ENCODE measurements at places on chromosomes 5 and 9.

DNA sequence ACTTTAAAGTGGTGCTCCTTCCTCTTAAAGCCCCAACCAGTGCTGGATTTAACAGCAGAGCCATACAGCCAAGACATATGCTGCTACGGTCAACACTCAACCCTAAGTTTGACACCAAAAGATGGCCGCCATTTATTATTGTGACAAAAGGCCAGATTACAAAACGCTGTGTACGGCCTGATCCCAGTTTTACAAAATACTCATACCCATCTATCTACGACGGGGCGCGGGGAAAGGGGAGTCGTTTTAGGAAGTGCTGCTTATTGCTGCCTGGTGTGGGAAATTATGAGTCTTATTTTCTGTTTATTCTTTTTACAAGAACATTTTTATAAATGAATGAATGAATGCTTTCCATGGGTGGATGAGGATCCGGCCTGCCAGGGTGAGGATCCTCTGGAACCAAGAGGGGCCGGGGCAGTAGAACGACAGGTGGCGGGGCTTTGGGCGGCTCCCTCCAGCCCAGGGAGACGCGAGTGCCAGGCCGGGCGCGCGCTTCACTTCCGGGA is 457 bp upstream of the IDNK start:
- DNase-seq = no peak

DNA sequence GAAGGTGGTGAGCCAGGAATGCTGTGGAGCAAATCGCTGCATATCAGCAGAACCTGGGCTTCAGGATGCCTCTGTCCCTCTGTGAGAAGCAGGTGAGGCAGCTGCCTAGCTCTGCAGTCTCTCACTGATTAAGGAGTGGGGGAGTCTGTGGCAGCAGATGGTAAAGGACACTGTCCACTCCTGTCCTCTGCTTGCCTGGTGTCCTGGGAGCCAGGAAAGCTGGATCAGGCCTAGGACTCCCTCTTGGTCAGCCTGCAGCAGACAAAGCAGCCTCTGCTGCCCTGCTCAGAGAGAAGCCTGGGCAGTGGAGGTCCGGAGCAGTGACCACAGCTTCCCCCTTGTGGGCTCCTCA is 214.7 kb downstream of the HSPA4 start:
- no peak for DNase-seq

GRCh38 chr5:64865662-64866061 is 96.9 kb downstream of the CWC27 start:
- DNase-seq = no peak

GRCh38 chr5:81855591-81855990 is 104.7 kb upstream of the SSBP2 start:
- no peak for DNase-seq

DNA sequence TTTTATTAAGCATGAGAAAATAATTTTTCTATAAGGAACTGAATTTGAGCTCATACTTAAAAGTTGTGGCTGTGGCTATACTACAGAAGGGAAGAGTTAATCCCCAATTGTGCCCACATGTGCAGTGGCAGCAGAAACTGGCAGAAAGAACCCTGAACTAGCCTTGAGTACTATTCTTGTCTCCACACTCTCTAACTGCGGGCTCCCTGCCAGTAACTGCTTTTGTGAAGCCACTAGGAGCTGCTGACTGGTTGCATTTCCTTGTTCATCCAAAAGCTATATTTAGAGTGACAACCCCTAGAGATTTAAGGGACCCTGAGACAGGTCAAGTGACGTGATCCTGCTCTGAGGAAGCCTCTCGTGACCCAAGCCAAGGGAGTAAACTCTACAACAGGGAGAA is 238.6 kb downstream of the ELAVL2 start:
- no peak for DNase-seq

DNA sequence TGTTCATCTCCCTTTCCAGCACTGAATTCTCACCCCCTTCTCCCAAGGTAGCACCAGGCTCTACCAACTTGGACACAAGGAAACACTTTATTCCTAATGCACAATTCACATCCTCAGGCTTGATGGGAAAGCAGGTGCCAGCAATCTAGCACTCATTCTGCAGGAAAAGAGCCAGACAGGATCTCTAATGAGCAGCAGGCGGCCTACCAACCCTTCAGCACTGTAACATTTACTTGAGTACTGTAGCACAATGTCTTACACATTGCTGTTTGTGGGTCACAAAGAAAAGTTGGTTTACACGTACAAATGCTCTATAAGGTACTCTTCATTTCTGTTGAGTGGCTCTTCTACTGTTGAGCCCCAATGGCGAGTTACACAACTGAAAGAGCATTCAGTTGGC is 254.4 kb downstream of the MLLT3 start:
- no peak for DNase-seq

DNA sequence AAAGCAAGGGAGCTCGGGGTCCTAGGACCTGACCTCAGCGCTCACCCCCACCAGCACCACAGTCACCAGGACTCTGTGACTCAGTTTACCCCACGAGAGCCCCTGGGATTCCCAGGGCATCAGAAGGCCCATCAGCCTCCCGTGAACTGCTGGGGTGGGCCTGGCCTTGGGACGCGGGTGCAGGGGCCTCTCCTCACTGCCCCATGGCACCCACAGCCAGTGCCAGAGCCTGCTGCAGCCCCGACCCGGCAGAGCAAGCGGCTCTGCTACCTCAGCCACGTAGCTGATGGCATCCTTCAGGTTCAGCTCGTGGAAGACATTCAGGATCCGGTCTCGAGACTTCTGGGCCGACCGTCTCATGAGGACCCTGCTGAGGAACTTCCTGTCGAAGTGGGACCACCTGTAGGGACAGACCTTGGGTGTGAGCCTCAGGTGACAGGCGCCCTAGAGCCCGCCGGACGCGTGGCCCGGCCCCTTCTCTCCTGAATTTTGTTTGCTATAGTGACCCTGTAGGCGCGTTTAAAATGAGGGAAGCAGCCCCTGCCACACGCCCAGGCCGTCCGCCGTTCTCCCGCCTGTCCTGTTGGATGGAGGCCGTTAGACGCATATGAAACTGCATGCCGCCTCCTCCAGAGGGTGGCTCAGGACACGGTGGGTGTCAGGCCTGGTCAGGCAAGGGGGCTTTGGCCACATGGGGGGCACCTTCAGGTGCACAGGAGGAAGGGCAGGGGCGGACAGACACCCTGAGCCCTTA is 36.8 kb downstream of the EXOC3 start:
- no peak for DNase-seq

GRCh38 chr5:151202381-151203139 is 21.3 kb downstream of the CCDC69 start:
- DNase-seq = no peak

GRCh38 chr5:94613583-94613982 is 4.8 kb downstream of the KIAA0825 start:
- DNase-seq = no peak

DNA sequence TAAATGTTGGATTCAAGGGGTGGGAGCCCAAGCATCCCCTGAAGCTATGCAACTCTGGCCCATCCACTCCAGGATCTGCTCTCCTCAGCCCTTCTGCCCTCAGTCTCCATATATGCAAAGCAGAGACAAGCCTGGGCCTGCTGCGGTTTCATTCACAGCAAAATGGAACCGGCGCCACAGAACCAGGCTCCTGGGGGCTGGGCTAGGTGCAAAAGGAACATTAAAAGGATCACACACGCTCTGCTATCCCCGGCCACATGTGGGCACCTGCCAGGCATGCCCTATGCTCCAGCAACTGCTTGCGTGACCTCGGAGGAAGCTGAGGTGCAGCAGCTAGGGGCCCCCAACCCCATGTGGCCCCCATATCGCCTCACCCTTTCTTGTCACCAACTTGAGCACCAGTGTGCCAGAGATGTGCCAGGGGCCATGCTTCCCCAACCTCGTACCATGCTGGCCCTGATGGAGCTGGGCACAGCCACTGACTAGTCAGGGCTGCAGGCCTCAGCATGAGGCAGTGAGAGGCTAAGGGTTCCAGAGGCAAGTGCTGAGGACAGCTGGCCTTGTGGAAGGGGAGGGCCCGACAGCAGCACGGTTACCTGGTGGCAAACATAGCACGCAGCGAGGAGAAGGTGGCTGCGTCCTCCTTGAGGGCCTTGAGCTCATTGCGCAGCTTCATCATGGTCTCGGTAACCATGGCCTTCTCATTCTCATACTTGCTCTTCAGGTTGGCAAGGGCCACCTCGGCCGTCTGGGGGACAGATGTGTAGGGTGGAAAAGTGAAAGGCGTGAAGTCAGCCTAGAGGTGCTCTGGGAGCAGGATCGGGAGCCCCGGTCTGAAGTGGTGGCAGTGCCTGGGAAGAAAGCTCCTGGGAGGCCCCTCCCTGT is 47.2 kb downstream of the BICD2 start:
- DNase-seq = no peak

DNA sequence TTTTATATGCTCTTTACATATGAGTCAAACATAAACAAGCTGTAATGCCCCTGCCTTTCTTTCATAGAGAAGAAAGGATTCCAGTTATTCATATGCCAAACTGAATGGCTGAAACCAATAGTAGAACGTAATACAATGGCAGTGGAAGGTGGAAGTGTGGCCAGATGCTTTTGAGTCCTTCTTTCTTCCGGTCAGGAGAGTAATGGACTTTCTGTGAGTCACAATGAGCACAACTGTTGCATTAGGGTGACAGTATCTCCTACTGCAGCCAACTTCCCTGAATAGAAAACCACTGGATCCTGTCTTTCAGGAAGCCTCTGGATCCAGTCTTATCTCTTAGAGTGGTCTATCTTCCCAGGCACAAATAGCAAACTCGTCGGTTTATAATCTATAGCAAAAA is 855.2 kb downstream of the MAT2B start:
- no peak for DNase-seq

GRCh38 chr5:32320576-32320975 is 7.8 kb upstream of the MTMR12 start:
- DNase-seq = no peak

- no peak for DNase-seq
Observed at GRCh38 chr9:85156652-85157051, 487.1 kb downstream of the NTRK2 start.

DNA sequence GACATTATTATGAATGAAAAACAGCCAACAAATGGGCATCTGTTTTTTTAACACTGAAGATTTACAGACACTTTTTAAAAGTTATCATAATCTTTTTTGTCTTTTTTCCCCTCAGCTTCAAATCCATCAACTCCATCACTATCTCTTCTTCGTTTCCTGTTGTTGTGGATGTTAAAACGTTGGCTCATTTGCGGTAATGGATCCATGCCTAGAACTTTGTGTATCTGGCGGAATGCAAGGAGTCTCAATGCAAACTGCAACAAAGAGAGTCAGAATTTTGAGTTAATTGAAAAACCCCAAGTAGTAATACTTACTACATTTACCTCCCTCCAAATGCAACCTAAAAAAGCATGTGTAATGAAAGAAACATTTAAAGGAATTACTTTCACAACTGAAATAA is 42.9 kb upstream of the MTMR12 start:
- DNase-seq = no peak

DNA sequence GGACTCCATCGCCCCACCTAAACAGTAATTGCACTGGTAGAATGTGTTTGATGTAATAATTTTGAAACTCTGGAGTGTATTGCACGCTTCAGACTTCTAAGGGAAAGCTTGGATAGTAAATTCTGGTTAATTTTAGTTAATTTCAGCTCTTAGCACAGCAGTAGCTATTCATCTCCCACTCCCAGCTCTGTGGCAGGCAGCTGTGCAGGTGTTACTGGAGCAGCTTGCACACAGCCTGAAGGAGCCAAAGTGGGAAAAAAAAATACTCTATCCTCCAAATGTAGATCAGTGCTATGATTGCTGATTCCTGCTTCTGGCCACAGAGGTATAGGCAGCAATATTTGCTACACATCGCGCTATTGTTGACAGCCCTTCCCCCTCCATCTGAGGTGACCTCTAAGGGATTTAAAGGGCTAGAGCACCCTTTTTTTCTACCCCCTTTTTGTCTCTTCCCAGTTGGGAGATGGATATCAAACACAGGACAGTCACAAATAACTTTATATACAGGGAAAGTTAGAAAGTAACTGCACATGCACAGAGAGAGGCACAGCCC is 97.4 kb downstream of the KCTD16 start:
- no peak for DNase-seq

- DNase-seq = no peak
Observed at GRCh38 chr9:99127356-99128132, 22.6 kb downstream of the TGFBR1 start.

DNA sequence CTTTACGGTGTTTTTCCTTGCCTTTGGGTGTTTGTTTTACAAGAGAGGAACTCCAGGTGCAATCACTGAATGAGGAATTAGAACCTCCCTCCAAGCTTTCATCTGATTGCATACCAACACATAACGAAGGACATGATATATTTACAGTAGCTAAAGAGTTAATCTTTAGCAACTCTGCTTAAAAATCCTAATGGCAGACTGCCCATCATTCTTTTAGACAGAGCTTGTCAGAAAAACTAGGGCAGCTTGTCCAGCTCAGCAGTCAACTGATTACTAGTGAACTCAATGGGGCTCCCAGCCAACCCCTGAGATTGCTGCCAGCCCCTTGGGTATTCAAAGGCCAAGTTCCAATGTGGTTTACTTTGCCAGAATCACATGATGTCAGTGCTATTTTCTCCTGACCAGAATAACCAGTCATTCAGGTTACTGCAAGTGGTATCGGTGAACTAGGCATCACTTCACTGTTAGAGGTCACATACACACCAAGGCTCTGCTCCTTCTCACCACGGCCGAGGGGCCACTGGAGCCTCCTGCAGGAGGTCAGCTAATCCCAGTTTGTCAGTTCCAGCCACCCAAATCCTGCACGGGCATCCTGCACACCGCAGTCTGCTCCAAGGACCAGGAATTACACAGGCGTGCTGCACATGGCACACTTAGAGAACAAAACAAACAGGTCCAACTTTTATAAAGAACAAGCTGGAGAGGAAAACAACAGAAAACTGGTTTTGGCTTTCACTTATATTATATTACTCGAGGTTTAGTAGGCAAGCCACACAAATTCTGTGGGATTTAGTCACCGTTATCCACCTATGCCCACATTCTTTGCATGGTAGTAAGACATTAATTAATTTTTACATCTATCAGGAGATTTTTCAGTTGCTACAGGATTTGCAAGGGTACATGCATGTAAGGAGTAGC is 62.5 kb downstream of the NFIB start:
- DNase-seq = no peak

DNA sequence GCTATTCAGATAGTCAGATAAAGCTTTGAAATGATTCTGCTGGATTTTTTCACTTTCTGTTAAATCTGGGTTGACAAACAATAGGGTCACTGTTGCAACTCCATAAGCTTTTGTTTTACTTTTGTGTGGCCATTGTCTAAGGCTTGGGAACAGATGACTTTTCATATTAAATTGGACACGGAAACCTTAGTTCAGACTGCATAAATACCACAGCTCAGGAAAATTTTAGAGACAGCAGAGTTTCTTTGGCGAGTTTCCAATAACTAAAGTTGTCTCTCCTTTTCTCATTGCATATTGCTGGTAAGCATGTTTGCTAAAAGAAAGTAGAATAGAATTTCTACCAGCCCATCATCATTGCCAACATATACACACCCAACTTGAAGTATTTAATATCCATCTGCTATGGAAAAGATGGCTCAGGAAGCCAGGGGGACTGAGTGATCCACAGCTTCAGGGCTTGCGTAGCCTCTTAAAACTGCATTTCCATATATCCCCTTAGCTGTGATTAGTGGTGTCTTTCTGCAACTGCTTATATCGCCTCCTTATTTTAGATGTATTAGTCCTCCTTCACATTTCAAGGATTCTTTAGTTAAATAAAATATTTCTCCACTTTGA is 168.2 kb downstream of the ARHGAP26 start:
- DNase-seq = no peak

- no peak for DNase-seq
Observed at GRCh38 chr5:135236228-135236907, 162.7 kb downstream of the MACROH2A1 start.

GRCh38 chr5:43037636-43038495 is 2.3 kb downstream of the ANXA2R start:
- DNase-seq = no peak

- no peak for DNase-seq
Observed at GRCh38 chr9:136185596-136186366, 19.1 kb downstream of the LHX3 start.

GRCh38 chr9:137175345-137175961 is 3.6 kb upstream of the TMEM210 start:
- no peak for DNase-seq
